ENCODE measurements at places on chromosomes 11 and 22.

DNA sequence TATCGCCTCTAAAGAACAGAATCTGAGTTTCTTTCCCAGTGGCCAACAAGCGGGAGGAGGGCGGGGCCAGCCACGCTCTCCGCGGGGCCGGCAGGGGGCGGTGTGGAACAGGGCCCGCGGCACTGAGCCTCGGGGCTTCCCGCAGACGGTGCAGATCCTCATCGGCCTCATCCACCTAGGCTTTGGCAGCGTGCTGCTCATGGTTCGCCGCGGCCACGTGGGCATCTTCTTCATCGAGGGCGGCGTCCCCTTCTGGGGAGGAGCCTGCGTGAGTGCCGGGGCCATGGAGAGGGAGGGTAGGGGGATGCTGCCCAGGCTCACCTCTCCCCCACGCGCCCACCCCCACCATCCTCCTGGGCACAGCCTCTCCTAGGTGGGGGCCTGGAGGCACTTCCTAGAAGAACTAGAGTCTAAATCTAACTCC is 10.7 kb downstream of the MS4A15 start:
- no peak for DNase-seq

GRCh38 chr11:45390407-45390806 is 104.3 kb upstream of the SYT13 start:
- no peak for DNase-seq

- no peak for DNase-seq
These were observed 1.8 kb upstream of the TMEM86A start for GRCh38 chr11:18696638-18697225.

DNA sequence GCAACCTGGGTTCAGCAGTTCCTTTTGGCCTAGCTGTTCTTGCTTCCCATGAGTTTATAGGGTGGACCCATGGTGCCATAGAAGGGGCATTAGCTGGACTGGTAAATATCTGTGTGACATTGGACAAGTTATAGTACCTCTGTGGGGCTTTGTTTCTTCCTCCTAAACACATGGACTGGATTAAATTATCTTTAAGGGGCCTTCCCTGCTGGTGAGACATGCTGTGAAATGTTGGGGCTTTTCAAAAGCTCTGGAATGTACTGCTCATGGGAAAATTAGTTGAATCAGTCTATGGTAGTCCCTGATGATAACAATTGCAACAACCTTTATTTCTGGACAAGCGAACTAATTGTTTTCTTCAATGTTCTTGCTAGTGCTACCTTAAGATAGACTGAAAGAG is 276.2 kb downstream of the BLID start:
- DNase-seq = no peak

- no peak for DNase-seq
These were observed 181.1 kb upstream of the SESN3 start for GRCh38 chr11:95412074-95412473.

DNA sequence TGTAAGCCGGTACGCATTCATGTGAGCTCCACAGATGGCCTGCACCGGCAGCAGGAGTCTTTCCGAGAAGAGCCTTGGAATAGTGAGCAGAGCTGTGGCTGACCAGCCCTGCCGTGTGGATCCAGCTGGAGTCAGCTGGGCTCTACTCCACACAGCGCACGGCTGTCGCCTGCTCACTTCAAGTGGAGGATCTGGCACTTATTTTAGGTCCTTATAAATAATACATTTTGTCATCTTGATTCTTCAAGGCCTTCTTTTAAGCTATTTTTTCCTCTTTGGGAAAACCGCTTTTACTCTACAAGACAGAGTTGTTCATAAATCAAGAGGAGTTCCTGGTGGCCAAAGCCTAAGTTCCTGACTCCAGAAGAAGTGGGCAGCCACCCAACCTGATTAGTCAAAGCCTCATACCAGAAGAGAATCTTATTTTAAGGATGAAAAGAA is 93.8 kb downstream of the KCNC1 start:
- DNase-seq = no peak

DNA sequence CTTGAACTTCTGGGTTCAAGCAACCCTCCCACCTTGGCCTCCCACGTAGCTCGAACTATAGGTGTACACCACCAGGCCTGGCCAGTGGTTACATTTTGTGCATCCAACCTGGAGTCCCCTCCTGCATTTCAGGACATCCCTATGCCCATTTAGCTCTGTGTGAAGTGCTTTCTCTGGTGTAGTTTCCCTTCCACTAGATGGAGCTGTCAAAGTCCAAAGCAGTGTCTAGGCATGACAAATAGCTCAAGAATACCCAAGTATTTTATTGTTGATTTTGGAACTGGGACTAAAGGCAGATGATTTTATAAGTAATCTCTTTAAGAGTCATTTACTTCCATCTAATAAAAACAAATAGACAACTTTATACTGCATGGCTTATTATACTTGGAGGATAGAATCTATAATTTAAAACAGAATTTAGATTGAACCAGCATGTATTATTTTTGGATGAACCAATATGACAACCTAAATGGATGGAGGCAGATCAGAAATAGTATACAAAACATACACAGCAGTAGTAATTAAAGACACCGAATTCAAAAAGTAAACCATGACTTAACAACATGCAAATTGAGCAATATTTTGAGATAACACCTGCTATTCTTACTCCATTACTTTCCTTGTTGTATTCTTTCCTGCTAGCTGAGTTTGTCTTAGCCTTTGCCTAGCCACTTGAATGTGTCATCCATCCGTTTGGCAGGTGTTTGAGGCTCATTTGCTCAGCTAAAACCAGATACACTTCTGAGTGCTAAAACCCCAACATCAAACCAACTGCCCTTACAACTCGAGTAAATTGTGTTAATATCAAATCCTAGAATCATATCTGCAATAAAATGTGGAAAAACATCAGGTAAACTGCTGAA is 37.7 kb downstream of the EIF4ENIF1 start:
- DNase-seq = no peak

GRCh38 chr11:76736773-76737495 is 46.2 kb upstream of the TSKU start:
- DNase-seq = no peak

DNA sequence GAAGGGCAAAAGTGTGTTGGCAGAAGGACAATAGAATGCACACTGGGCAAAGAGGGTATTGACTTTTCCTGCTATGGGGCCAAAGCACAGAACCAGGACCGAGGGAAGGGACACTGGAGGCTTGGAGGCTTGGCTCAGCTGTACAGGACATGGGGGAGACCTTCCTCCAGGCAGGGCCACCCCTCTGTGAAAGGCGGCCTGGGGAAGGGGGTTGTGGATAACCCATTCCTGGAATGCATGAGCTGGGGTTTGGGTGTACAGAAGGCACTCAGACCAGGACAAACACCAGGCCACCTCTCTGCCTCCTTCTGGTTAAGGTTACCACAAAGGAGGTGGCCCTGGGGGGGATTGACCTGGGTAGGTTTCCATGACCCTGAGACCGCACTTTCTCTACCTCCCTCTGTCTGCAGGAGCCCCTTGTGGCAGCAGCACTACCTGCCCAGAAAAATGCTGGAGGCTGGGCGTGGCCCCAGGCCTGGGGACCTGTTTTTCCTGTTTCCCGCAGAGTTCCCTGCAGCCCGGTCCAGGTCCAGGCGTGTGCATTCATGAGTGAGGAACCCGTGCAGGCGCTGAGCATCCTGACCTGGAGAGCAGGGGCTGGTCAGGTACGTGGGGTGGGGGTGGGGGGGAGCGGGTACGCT is 9.6 kb downstream of the P2RY2 start:
- DNase-seq = no peak

- no peak for DNase-seq
These were observed 29.9 kb upstream of the BSX start for GRCh38 chr11:123011510-123011909.

- no peak for DNase-seq
These were observed 8.9 kb downstream of the TOM1 start for GRCh38 chr22:35308480-35309021.

- no peak for DNase-seq
These were observed 102.7 kb upstream of the TRPC6 start for GRCh38 chr11:101686514-101686913.

GRCh38 chr11:103832762-103833161 is 203.7 kb upstream of the DDI1 start:
- DNase-seq = no peak

DNA sequence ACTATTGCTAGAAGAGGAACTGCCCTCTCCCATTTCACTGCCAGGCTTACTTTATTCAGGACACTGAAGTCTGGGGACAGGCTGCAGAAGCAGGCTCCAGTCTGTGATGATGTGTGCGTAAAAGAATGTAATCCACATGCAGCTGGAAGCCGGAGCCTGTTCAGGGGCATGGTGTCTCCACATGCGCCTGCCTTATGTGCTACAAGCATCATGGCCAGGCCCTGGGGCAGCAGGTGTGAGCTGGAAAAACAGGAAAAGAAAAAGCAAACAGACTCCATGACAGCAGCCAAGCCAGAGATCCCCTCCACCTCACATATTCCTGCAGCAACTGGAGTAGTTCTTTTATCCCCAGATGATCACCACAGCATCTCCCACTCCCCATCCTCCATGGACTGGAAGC is 33.4 kb downstream of the ARFGAP2 start:
- DNase-seq = no peak

GRCh38 chr11:69520186-69520916 is 38.9 kb downstream of the LINC01488 start:
- DNase-seq = no peak

- no peak for DNase-seq
These were observed 9.9 kb upstream of the OR8D2 start for GRCh38 chr11:124329787-124330478.

DNA sequence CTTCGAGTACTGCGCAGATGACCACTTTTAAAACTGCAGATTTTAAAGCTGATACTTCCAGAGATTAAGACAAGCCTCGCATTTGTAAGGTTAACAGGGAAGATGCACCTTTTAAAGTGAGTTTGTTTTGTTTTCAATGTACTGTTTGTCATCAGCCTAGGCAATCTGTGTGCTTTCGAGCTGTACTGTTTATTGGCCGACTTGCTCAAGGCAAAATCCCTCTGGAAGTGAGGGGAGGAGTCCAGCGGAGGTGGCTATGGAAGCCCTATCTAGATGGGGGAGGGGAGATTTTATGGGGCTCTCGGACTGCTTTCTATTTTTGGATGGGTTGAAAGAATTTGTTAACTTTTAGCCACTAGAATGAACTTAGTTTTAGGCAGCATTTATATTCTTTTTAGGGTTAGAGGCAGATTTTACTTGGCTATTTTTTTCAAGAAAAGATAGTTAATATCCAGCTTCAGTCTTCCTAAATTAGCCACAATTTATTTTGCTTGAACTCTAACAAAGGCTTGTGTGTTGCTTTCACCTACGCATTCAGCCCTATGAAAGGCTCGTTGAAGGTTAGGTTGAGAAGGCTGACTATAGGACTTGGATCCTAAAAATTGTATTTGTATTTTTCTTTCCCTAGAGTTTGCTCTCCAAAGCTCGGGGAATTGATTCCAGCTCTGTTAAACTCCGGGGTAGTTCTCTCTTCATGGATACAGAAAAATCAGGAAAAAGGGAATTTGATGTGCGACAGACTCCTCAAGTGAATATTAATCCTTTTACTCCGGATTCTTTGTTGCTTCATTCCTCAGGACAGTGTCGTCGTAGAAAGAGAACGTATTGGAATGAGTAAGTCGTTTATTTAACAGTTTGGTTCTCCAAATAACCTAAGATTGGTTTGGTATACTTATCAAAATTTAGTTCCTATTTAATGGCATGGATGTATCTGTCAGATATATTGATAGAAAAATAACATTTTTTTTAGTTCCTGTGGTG is 2.1 kb downstream of the WEE1 start:
- DNase-seq = no peak

GRCh38 chr11:134144744-134145143 is 75.9 kb downstream of the JAM3 start:
- DNase-seq = no peak

DNA sequence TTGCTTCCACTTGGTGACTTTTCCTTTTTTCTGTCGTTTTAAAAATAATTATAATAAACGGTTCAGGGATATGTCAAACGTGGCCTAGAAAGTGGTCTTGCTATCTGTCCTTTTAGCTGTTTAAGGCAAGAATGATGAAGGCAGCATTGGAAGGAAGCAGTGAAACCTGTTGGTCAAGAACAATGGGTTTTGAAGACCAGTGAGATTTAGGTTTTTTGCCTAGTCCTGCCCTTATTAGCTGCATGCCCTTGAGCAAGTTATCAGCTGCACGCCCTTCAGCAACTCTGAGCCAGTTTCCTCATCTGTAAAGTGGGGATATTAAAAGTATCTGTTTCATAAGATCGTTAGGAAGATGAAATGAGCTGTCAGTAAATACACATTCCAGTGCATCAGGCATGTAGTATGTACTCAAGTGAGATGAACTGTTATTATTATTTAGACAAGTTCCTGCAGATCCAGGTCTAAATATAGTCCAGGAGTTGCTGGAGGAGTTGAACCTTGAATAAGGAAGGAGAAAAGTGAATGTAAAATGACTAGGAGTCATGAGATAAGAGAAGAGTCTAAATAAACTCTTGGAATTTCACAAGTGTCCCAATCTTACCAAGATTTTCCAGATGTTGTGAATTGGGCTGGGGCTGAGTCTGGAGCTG is 90.8 kb upstream of the HSD17B12 start:
- no peak for DNase-seq

GRCh38 chr11:131025020-131025419 is 108.7 kb upstream of the SNX19 start:
- no peak for DNase-seq

DNA sequence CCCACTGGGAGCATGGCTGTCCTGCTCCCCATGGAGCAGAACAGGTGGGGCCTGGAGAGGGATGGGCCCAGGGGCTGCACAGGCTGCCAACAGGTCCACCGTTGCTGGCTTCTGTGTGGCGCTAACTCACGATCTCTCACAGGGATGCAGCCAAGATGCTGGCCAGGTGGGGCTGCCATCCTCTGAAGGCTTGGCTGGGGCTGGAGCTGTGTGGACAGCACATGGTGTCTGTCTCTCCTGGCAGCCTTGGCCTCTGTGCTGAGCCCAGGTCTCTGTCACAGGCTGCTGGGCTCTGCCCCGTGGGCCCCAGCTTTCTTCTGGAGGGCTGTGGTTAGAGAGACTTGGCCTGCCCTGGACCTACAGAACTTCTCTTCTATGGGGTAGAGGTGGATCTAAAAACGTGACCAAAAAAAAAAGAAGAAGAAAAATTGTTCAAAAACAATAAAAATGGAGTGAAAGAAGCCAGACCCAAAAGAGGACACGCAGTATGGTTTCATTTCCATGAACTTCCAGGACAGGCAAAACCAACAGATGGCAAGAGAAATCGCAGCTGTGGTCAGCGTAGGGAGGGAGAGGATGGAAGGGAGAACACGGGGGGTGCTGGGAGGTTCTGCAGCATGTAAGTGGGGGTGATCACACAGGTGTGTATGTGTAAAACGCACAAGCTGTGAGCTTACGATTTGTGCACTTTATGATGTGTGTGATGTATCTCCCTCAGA is 12.2 kb downstream of the PARVG start:
- DNase-seq = no peak

GRCh38 chr11:128520206-128520887 is 67.0 kb downstream of the ETS1 start:
- no peak for DNase-seq

- DNase-seq = no peak
These were observed 344.7 kb downstream of the MN1 start for GRCh38 chr22:27456696-27457503.

- DNase-seq = no peak
These were observed 115.9 kb downstream of the CCDC81 start for GRCh38 chr11:86490582-86490981.

- no peak for DNase-seq
These were observed 16.5 kb downstream of the KCTD21 start for GRCh38 chr11:78171951-78172350.

All from stimulated activated CD4-positive, alpha-beta T cell treated with anti-CD3 and anti-CD28 coated beads, Interleukin-1b, Interleukin-23, amount 100 ng/mL, for 24 hours (primary cell).